Activated B cell treated with CpG ODN at 0.5 μM for 24 hours (primary cell): ENCODE measurements at places on chromosomes 13 and 19.

- no peaks in the 10 kb centered on the region for H3K36me3 ChIP-seq
- H3K4me3 ChIP-seq, result no peak overlapping the region
- no peaks in the 10 kb centered on the region for H3K4me1 ChIP-seq
- no peaks in the 10 kb centered on the region for H3K27me3 ChIP-seq
Observed at GRCh38 chr13:107339209-107339608, 771.3 kb upstream of the ARGLU1 start.

GRCh38 chr19:50513746-50514345, at the start of gene ASPDH:
ASPDH (minus strand) TSS chr19:50513913; CDS start chr19:50513823, 90 bp downstream.
- H3K36me3 ChIP-seq, result peaks cover 5% of the 10 kb centered on the region
- no peak within 1 kb of the TSS for H3K4me3 ChIP-seq
- H3K27ac ChIP-seq, result no peak within 1 kb of the TSS
- DNase-seq, result no peak
- H3K4me1 ChIP-seq, result peaks cover 13% of the 10 kb centered on the region

GRCh38 chr19:31340042-31341025, 8.9 kb downstream of the TSHZ3 start:
- peaks cover 19% of the 10 kb centered on the region for H3K27me3 ChIP-seq
- H3K4me3 ChIP-seq, result no peak overlapping the region
- peaks cover 13% of the 10 kb centered on the region for H3K4me1 ChIP-seq
- no peaks in the 10 kb centered on the region for H3K36me3 ChIP-seq

GRCh38 chr13:75566658-75567057, 17.1 kb downstream of the UCHL3 start:
- H3K36me3 ChIP-seq, result peaks cover 50% of the 10 kb centered on the region
- no peak overlapping the region for H3K4me3 ChIP-seq
- H3K27ac ChIP-seq, result no peak overlapping the region
- no peaks in the 10 kb centered on the region for H3K4me1 ChIP-seq

GRCh38 chr19:50266896-50267295, 62.3 kb downstream of the KCNC3 start:
- H3K27ac ChIP-seq, result no peak overlapping the region
- DNase-seq, result no peak
- H3K27me3 ChIP-seq, result peaks cover 21% of the 10 kb centered on the region
- H3K36me3 ChIP-seq, result no peaks in the 10 kb centered on the region
- no peak overlapping the region for H3K4me3 ChIP-seq
- no peaks in the 10 kb centered on the region for H3K4me1 ChIP-seq

GRCh38 chr19:30305346-30306060, 66.7 kb upstream of the ZNF536 start:
- no peak for DNase-seq
- no peak overlapping the region for H3K27ac ChIP-seq
- no peaks in the 10 kb centered on the region for H3K4me1 ChIP-seq
- no peaks in the 10 kb centered on the region for H3K36me3 ChIP-seq
- no peak overlapping the region for H3K4me3 ChIP-seq

GRCh38 chr19:55526216-55527196, 10.4 kb downstream of the SBK2 start:
- no peaks in the 10 kb centered on the region for H3K4me1 ChIP-seq
- no peak for DNase-seq
- no peaks in the 10 kb centered on the region for H3K27me3 ChIP-seq
- no peak overlapping the region for H3K27ac ChIP-seq
- H3K4me3 ChIP-seq, result no peak overlapping the region

DNA sequence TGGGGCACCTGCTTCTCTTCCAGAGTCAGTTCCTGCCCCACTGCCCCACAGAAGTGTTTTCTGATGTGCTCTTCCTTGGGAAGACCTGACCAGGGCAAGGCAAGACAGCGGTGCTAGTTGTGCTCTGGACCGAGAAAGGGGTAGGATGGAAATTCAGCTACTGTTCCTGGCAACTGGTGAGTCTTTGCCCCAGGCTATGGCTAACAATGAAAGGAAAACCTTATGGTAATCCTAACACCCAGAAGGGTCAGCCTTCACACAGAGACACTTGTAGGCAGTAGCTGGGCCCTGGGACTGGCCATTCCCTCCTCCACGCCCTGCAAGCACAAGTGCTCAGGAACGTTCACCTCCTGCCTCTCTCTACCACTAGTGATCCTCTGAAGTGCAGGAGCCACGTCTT, 9.6 kb upstream of the CYSLTR2 start:
- no peak overlapping the region for H3K4me3 ChIP-seq
- no peaks in the 10 kb centered on the region for H3K36me3 ChIP-seq

DNA sequence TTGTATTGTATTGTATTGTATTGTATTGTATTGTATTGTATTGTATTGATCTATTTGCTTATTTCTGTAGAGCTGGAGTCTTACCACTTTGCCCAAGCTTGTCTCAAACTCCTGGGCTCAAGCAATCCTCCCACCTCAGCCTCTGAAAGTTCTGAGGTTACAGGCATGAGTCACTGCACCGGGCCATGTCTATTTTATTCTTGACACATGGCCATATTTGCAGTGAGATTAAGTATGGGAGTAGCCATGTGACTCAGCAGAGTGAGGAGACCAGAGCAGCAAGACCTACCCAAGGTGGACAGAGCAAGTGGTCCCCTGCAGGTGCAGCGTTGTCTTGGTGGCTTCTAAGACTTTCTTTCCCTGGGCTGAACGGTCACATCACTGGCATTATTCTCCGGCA, 49.1 kb upstream of the UBAC2 start:
- no peak overlapping the region for H3K27ac ChIP-seq
- no peak overlapping the region for H3K4me3 ChIP-seq
- peaks cover 8% of the 10 kb centered on the region for H3K27me3 ChIP-seq
- H3K36me3 ChIP-seq, result no peaks in the 10 kb centered on the region
- DNase-seq, result no peak

- no peak overlapping the region for H3K27ac ChIP-seq
- no peaks in the 10 kb centered on the region for H3K4me1 ChIP-seq
- no peak for DNase-seq
- H3K27me3 ChIP-seq, result no peaks in the 10 kb centered on the region
- H3K36me3 ChIP-seq, result no peaks in the 10 kb centered on the region
Observed at GRCh38 chr13:101711307-101712025, 259.0 kb downstream of the ITGBL1 start.

DNA sequence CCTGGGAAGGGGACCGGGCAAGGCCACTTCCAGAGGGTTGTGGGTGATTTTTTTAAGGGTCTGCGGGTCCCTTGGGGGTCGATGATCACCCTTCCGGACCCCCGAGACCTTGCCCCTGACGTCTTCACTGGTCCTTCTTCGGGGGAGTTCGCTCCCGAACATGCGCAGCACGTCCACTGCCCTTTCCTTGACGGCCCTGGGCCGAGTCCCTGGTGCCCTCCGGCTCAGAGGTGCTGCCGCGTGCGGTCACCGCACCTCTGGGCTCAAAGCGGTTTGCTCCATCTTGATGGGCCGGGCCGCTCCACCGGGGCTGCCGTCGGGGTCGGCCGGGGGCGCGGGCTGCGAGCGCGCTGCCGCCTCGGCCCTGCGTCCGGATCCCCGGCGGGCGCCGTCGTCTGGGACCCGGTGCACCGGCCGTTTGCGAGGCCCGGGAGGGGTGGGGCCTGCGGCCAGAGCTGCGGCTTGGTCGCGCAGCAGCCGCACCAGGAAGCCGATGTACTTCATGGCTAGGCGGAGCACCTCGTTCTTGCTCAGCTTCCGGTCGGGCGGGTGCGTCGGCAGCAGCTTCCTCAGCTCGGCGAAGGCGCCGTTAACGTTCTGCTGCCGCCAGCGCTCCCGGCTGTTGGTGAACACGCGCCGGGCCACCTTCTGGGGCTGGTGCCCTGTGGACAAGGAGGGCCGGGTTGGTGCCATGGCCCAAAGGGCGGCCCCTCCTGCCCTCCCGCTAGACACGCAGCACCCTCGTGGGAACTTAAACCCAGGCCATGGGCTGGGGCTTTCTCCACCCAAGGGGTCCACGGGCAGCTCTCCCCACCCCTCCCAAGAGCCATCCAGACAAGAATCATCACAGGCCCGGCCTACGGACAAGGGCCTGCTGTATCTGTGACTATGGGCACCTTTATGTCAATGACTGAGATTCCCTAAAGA, 3.3 kb downstream of the LYL1 start:
- peaks cover 76% of the 10 kb centered on the region for H3K4me1 ChIP-seq
- no peaks in the 10 kb centered on the region for H3K27me3 ChIP-seq
- peak; percentile 70 for DNase-seq

DNA sequence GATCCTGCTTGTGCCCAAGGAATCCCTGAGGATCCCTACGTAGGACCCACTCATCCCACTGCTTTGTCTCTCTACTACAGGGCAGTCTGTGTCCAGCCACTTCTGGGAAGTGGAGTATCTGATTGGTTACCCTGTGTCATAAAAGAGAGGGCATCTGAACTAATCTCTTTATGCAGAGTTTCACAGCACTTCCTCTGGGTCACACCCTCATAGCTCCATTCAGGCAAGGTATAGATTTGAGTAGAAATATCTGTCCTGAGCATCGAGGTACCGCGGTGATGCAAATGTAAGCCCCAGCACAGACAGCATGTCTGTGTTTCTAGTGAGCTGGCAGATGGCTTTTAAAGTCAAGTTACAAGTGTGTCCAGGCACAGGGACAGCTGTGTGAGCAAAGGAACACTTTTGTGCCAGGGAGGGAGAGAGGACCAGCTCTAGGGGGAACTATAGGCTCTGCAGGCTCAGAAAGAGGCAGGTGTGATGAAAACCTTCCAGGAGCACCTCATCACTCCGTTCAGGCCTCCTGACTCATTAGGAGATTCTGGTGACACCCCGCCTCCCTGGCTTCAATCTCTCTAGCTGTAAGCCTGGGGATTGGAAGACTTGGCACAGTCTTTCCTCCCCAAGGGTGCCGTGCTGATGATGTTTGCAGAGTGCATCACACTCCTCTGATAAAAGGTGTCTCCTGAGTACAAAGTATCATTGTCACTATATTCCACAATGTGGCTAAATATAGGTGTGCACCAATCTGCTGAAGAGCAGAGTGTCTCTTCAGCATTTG, 84.3 kb upstream of the UBL3 start:
- no peak overlapping the region for H3K4me3 ChIP-seq
- H3K27me3 ChIP-seq, result peaks cover 2% of the 10 kb centered on the region
- H3K27ac ChIP-seq, result no peak overlapping the region

- peaks cover 42% of the 10 kb centered on the region for H3K4me1 ChIP-seq
- H3K27ac ChIP-seq, result peak overlapping the region; percentile 44
- H3K36me3 ChIP-seq, result peaks cover 39% of the 10 kb centered on the region
- H3K4me3 ChIP-seq, result no peak overlapping the region
- DNase-seq, result no peak
- no peaks in the 10 kb centered on the region for H3K27me3 ChIP-seq
Observed at GRCh38 chr19:7391218-7391670, 42.5 kb downstream of the ARHGEF18 start.

DNA sequence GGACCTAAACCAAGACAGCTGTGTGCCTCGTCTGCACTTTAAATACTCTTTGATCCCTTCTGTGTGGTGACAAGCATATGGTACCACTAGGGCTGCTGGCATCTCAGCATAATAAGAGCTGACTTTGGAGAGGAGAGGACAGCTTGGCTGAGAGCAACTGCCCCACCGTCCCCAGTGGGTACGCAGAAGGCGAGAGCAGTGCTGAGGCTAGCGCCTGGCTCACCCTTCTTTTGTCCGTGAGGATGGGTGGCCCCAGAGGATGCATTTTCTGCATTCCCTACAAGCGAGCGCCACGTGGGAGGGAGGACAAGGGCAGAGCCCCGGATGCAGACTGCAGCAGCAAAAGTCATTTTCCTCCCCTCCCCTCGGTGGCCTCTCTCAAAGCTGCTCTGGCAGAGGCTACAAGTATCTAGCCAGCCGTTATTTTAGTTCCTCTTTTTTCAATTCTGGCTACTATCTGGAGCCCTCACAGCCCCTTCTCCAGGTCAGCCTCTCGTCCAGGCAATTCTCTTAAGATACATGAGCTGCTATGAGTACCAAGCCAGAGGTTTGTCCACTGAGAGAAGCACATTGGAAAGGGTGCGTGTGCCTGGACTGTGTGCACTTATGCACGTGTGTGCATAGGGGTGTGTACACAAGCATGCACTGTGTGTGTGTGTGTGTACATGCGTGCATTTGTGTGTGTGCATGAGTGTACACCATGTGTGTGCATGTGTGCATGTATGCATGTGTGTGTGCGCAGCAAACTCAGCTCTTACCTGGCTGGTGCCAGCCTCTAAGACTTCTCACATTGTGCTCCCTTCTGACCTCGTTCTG, 51.3 kb downstream of the RAB20 start:
- no peak overlapping the region for H3K27ac ChIP-seq
- H3K4me1 ChIP-seq, result peaks cover 9% of the 10 kb centered on the region
- no peaks in the 10 kb centered on the region for H3K36me3 ChIP-seq
- H3K27me3 ChIP-seq, result no peaks in the 10 kb centered on the region
- no peak for DNase-seq
- no peak overlapping the region for H3K4me3 ChIP-seq

DNA sequence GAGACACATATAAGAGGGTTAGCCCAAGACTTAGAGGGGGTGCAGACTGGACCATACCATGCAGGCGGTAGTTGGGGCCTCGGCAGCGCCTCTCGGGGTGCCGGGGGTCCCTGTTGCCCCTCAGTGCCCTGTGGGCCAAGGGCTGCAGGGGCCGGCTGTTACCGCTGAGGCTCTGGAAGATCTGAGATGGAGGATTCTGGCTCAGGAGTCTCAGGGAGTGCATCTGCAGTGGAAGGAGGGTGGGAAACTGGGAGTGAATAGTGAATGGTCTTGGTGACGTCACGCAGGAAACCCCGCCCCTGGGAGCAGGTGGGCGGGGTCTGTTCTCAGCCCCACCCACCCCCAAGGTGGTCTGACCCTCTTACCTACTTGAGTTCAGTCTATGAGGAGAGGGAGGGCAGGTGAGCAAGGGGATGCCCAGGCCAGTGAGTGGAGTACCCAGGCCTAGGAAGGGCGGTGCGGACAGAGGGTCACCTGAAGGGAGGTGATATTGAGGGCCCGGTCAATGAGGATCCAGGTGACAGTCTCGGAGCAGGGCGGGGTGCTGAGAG, 1.7 kb upstream of the DBP start:
- no peaks in the 10 kb centered on the region for H3K27me3 ChIP-seq
- H3K27ac ChIP-seq, result peak overlapping the region; percentile 99
- H3K4me1 ChIP-seq, result peaks cover 53% of the 10 kb centered on the region
- H3K36me3 ChIP-seq, result peaks cover 6% of the 10 kb centered on the region
- DNase-seq, result no peak
- peak overlapping the region; percentile 93 for H3K4me3 ChIP-seq
